Stimulated activated CD8-positive, alpha-beta memory T cell treated with anti-CD3 and anti-CD28 coated beads, Interleukin-2, amount 100 ng/mL, for 1 hour (primary cell): ENCODE measurements at places on chromosomes 1 and 21.

DNA sequence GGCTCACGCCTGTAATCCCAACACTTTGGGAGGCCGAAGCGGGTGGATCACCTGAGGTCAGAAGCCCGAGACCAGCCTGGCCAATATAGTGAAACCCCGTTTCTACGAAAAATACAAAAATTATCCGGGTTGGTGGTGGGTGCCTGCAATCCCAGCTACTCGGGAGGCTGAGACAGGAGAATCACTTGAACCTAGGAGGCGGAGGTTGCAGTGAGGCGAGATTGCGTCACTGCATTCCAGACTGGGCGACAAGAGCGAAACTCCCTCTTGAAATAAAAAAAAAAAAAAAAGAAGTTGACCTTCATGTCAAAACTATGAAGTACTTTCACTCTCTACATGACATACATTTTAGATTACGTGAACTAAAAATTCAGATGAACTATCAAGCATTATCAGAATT lies 153.7 kb downstream of the COL11A1 start:
- no peak for DNase-seq

DNA sequence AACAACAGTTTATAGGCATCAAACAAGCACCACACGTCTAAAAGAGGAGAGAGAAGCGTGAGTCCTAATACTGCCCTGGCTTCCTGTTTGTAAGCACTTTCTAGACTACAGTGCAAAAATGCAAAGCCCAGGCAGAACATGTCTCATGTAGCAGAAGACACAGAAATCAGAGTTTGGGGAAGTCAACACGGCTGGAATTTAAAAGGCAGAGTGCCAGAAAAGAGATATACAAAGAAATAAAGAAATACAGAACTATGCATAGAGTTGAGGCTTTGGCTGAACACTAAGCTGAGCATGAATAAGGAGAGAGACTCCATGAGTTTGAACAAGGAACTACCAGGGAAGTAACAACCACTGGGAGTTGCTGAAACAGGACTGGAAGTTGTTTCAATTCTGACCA lies 566.6 kb upstream of the NR5A2 start:
- DNase-seq = no peak

DNA sequence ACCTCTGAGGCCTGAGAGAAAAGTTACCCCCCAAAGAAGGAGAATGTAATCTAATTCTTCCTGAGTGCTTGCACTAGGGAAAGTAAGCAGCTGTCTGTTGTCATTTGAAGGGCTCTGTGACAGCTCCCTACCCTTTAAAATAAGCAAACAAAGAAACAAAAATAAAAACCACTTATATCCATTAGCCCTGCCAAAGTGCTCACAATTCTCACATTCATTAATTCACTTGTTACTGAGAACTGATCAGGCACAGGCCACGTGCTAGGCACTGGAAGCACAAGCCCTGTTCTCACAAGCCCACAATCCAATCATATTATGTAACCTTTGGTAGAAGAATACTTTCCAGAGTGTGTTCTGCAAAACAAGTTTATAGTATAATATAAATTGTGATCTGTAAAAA lies 199.4 kb downstream of the ZC3H11B start:
- DNase-seq = no peak

GRCh38 chr1:99606306-99606705 lies 39.6 kb upstream of the PALMD start:
- no peak for DNase-seq

GRCh38 chr1:59856725-59857338 lies 42.1 kb downstream of the HOOK1 start:
- DNase-seq = no peak

GRCh38 chr1:184890539-184890973 lies 83.8 kb downstream of the NIBAN1 start:
- DNase-seq = peak; percentile 3

- no peak for DNase-seq
These were observed 7.4 kb upstream of the DEGS1 start for GRCh38 chr1:224175617-224176016.

DNA sequence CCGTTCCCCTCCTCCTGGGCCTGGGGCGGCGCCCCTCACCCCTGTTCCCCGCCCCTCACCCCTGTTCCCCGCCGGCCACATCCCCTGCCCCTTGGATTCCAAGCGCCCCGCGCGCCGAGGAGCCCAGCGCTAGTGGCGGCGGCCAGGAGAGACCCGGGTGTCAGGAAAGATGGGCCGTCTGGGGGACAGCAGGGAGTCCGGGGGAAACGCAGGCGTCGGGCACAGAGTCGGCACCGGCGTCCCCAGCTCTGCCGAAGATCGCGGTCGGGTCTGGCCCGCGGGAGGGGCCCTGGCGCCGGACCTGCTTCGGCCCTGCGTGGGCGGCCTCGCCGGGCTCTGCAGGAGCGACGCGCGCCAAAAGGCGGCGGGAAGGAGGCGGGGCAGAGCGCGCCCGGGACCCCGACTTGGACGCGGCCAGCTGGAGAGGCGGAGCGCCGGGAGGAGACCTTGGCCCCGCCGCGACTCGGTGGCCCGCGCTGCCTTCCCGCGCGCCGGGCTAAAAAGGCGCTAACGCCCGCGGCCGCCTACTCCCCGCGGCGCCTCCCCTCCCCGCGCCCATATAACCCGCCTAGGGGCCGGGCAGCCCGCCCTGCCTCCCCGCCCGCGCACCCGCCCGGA lies at the start of gene TP73:
TP73 (plus strand) TSS at position 587 of the 618 bp plus-strand sequence. CDS start 29,850 bp downstream, outside the sequence.
- DNase-seq = no peak

- DNase-seq = no peak
These were observed 1577.0 kb downstream of the NCAM2 start for GRCh38 chr21:22575165-22575584.

GRCh38 chr1:205224736-205225135 lies 3.0 kb upstream of the TMCC2 start:
- DNase-seq = no peak

DNA sequence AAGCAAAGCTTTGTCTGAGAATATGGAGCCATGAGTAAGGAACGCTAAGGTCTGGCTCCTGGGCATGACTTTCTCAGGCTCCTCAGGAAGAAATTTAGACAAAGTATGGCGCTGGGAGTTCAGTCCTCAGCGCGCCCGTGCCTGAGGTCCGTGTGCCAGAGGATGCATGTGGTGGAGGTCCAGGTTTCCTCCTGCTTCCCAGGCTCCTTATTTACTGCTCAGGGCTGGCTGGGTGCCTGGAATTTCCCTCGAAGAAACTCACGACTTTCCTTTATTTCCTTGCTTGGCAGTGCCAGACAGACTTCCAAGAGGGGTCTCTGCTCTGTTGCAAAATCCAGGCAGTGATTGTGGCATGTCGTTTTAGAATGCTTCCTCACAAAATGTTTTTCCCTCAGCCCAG lies 13.3 kb downstream of the GCSAML start:
- DNase-seq = no peak

GRCh38 chr1:118021668-118022067 lies 92.1 kb downstream of the WDR3 start:
- no peak for DNase-seq

DNA sequence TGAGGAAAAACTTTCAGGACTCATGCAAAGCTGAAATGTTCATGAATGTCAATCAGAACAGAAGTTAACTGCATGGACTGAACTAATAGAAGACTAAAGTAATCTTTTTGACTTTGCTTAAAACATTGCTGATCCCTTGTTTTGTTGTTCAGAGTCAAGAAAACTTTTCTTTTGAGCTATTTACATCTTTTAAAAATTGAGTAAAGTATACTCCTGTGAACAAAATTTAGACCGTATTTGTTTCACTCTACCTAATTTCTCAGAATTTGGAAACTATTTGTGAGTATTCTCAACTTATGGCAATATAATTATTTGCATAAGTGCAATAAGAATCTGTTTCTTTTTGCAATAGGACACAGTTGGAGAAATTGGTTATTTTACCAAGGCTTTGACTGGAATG lies 41.1 kb downstream of the INPP5B start:
- DNase-seq = no peak
